Stimulated activated naive CD8-positive, alpha-beta T cell treated with anti-CD3 and anti-CD28 coated beads, Interleukin-15, amount 100 ng/mL, for 72 hours (primary cell): ENCODE measurements at places on chromosomes 2 and 18.

- DNase-seq, result no peak
Measured at GRCh38 chr2:4765787-4766530, 926.2 kb upstream of the SOX11 start.

- DNase-seq, result no peak
Measured at GRCh38 chr2:140274891-140275290, 1494.7 kb upstream of the NXPH2 start.

DNA sequence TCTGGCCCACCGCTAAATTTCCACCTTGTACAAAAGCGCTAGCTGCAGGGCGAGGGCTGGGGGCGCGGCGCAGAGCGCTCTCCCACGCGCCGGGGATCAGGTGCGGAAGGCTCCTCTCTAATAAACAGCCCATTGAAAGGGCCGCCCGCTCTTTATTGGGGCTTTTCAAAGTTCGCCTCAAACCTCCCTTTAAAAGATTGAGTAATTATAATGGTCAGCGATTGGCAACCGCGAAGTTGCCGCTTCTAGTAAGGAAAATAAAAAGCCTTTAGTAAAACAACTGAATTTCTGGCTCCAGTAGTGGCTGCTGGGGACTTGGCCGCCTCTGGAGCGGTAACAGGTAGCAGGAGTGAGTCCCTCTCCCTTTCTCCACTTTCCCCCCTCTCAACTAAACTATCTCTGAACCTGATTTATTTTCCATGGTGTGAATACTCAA lies 755 bp downstream of the NEUROD1 start:
- DNase-seq, result no peak

- no peak for DNase-seq
Measured at GRCh38 chr2:75041731-75042600, 83.5 kb downstream of the POLE4 start.

GRCh38 chr2:240884745-240885144 lies 11.2 kb downstream of the MAB21L4 start:
- no peak for DNase-seq

- DNase-seq, result no peak
Measured at GRCh38 chr2:170723446-170723958, 8.4 kb downstream of the SP5 start.

GRCh38 chr2:197033222-197033621 lies 106.7 kb upstream of the PGAP1 start:
- DNase-seq, result no peak

DNA sequence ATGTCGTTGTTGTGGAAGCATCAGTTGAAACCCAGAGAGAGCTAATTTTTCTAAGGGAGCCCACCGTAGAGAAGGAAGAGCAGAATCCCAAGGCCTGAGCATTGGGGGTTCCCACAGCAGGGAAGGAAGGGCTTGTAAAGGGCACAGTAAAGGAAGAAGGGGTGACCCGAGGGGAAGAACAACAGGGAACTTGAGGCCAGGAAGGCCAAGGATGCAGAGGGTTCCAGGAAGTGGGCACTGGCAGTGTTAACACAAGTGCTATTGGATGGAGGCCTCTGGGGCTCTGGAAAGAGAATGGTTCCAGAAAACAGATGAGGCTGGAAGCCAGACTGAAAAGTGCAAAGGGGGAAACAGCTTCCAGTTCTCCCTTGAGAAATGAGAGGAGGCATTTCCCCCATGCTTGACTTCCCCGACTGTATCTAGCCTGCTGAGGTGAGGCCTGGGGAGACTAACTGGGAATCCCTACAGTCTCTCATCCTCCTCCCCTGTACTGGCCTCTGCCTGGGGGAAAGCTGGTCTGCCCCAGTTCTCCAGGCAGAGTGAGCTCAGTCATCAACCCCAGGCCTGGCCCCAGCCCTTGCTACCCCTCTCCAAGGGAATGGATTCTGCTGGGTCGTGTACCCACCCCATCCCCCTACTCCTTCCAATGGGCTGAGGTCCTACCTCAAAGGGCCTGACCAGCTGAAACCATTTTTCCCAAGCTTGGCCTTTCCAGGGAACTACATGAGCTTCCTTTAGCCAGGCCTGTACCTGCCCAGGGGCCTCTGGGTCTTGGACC lies 43.2 kb upstream of the MRPL33 start:
- no peak for DNase-seq

GRCh38 chr2:43262239-43262638 lies 35.8 kb upstream of the ZFP36L2 start:
- no peak for DNase-seq

GRCh38 chr2:102915128-102915527 lies 153.3 kb downstream of the TMEM182 start:
- no peak for DNase-seq

GRCh38 chr2:168584911-168585310 lies 128.8 kb downstream of the CERS6 start:
- no peak for DNase-seq

DNA sequence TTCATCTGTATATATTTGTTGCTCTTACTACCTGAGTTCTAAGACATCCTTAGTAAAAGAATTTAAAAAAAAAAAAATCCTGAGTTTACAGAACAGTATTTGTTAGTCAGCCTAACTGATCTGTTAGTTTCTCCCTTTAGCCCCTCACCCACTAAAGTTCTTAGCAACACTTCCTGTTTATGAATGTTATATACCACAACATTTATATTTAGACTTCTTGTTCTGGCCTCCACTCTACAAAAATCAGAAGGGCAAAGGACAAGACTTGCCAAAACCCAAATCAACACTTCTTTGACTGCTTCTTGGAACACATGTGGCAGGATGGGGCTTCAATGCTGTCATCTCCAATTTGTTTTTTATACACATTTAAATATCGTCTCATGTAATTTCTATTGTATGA lies 71.1 kb downstream of the MGAT5 start:
- DNase-seq, result no peak

- no peak for DNase-seq
Measured at GRCh38 chr2:26607698-26608097, 33.5 kb downstream of the CIB4 start.

DNA sequence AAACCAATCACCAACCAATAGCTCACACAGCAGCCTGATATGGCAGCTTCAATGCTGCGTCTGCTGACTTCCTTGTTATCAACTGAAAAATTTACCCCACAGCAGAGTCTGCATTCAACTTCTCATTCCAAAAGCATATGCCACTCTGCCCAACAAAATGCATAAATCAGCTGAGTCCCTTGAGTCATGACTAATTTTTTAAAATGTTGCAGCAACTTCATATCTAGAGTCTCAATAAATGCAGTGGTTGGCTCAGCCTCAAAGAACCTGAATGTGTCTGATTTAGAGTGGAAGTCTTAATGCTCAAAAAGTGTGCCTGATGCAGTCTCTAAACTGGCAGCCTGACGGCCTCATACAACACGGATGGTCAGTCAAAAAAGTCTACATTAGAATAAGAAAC lies 46.5 kb downstream of the FARSB start:
- DNase-seq, result no peak

DNA sequence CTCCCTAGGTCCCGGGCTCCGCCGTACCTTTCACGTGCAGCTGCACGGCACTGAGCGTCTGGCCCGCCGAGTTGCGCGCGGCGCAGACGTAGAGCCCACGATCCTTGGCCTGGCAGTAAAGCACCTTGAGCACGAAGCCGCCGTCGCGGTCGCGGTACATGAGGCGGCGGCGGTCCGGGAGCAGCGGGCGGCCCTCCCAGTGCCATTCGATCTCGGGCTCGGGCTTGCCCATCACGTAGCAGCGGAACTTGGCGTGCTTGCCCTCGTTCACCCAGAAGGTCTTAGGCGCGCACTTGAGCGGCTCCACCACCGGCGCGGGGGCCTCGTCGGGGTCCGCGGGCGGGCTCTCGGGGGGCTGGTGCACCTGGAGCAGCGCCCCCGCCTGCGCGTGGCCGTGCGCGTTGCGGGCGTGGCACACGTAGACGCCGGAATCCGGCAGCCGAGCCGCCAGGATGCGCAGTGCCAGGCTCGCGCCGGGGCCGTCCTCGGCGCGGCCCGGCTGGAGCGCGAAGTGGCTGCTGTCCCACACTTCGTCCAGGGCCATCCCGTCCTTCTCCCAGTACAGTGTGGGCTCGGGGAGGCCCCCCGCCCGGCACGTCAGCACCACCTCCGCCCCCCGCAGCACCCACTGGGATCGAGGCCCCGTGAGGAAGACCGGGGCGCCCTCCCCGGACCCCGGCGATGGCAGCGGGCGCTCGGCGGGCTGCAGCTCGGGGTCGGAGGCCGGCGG lies 980 bp downstream of the OBSL1 start:
- no peak for DNase-seq

GRCh38 chr2:13414897-13415296 lies 698.2 kb downstream of the TRIB2 start:
- no peak for DNase-seq

DNA sequence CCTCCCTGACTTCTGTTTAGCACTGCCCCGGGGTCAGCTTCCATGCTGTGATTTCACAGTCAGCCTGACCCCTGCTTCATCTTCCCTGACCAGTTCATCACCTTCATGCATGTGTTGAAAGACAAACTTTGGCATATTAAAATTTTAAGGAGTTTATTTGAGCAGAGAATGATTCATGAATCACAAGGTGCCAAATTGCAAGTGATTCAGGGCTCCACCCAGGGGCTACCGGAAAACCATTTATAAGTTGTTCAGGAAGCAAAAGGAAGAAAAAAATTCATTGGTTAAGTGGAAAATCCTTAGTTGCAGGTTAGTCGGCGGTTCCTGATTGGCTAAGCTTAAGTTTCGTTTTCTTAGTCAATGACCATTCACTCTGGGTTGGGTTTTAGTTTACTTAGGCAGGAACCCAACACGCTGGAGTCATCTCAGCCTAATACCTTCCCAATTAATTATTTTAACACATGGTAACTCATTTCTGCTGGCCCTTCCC lies 10.6 kb downstream of the IL1F10 start:
- no peak for DNase-seq

- DNase-seq, result no peak
Measured at GRCh38 chr2:33289961-33290360, 186.5 kb upstream of the RASGRP3 start.

DNA sequence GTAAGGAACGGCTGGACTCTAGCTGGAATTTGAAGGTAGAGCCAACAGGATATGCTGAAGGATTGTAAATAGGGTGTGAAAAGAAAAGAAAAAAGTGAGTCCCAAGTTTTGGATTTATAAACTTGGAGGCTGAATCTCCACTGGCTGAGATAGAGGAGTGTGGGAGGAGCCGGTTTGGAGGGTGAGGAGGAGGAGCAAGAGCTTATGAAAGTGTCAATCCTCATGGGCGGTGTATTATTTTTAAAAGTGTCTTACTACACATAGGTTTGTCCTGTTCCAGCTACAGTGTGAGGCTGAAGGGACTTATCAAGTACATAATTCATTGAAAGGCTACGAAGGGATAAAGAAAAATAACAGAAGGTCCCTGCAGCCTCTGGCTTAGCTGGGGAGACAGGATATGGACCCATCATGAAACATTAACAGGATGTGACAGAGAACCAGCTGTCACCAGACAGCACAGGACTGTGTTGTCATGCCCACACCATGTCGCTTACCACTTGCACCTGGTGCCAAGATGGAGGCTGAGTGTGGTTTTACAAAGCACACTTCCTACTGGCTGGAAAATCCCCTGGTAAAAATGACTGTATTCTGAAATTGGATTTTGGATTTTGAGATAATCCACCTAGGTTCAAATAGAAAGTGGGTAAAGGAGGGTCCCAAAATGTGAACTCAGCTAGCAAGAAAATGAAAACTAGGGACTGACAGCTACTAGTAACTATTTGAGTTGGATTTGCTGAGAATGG lies 2.5 kb upstream of the MREG start:
- peak; percentile 64 for DNase-seq

- no peak for DNase-seq
Measured at GRCh38 chr2:235268535-235268934, 225.3 kb upstream of the AGAP1 start.

DNA sequence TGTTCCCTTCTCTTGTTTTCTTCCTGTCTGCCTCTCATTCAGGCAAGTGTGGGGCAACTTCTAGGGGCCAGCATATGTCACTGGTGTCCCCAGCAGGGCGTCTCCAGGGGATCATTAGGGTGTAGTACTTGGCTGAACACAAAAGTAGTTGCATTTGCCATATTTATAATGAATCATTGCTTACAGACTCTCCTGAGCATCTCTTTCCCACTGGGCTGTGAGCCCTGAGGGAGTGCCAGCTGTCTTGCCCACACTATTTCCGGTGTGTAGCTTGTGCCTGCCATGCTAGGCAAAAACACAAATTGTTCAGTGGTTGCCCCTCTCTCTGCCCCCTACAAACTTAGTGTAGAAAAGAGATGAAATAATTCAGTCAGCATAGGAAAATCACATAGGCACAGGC lies 40.8 kb upstream of the SCLY start:
- no peak for DNase-seq

GRCh38 chr2:170514140-170514539 lies 201.0 kb upstream of the SP5 start:
- DNase-seq, result no peak
